Uterine smooth muscle cell (primary cell): ENCODE measurements at places on chromosomes 2 and 18. TPM values are rescaled to one million over a fixed set of nuclear protein-coding genes. Genes with fewer than 3 reads are reported as not detected.

Gene UGT1A10
- total RNA-seq = 0.11 TPM in 1 of 2 replicates, not detected in the other

Gene UBE2E3
- 29.9 and 79.2 TPM in 2 replicates for total RNA-seq

Gene NT5C1B
- total RNA-seq = 0.33 TPM in 1 of 2 replicates, not detected in the other

Gene PLB1
- total RNA-seq = 1.9 and 3.1 TPM in 2 replicates

Gene CCDC148
- 0.66 and 1.00 TPM in 2 replicates for total RNA-seq

Gene EHD3
- total RNA-seq = 14.2 and 22.1 TPM in 2 replicates

Gene CROCC2
- total RNA-seq = under 0.01 TPM in 1 of 2 replicates, not detected in the other

Gene VAMP8
- total RNA-seq = 0.12 and 0.33 TPM in 2 replicates

Gene MRO
- 0.12 TPM in 1 of 2 replicates, not detected in the other for total RNA-seq

Gene MARCHF4
- 2.4 and 3.1 TPM in 2 replicates for total RNA-seq

Gene LTBP1
- 502 and 503 TPM in 2 replicates for total RNA-seq

Gene PLGLB2
- 0.33 and 2.1 TPM in 2 replicates for total RNA-seq

Gene GKN1
- not detected in 2 replicates for total RNA-seq

Gene ALPI
- not detected in 2 replicates for total RNA-seq

Gene LIMS3
- total RNA-seq = 13.9 and 14.7 TPM in 2 replicates

Gene HRH4
- under 0.01 and 0.12 TPM in 2 replicates for total RNA-seq
